ENCODE measurements at places on chromosomes 6 and 20. TPM values are rescaled to one million over a fixed set of nuclear protein-coding genes. Genes with fewer than 3 reads are reported as not detected.

GRCh38 chr6:93900142-93900541 lies 480.8 kb upstream of the EPHA7 start:
- DNase-seq: no peak

DNA sequence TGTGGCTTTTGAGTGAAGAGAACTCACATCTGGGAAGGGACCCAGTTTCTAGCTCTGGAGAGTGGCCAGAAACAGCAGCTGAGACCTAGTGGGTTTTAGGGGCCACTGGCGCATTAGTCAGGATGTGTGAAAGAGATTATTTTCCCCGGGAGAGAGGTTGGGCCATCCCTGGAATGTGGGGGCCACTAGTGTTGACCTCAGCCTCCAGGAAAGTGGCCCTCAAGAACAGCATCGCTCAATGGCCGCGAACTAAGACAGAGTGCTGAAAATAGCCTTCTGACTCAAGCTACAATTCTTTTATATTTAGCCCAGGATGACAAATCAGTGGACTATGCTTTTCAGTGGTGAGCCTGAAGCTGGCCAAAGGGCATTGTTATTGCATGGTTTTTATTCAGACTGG lies 210.4 kb upstream of the RNF24 start:
- DNase-seq: no peak

GRCh38 chr6:5497896-5498578 lies 236.7 kb downstream of the FARS2 start:
- no peak for DNase-seq

The IRF4 gene
- polyA plus RNA-seq: 0.77 TPM

DNA sequence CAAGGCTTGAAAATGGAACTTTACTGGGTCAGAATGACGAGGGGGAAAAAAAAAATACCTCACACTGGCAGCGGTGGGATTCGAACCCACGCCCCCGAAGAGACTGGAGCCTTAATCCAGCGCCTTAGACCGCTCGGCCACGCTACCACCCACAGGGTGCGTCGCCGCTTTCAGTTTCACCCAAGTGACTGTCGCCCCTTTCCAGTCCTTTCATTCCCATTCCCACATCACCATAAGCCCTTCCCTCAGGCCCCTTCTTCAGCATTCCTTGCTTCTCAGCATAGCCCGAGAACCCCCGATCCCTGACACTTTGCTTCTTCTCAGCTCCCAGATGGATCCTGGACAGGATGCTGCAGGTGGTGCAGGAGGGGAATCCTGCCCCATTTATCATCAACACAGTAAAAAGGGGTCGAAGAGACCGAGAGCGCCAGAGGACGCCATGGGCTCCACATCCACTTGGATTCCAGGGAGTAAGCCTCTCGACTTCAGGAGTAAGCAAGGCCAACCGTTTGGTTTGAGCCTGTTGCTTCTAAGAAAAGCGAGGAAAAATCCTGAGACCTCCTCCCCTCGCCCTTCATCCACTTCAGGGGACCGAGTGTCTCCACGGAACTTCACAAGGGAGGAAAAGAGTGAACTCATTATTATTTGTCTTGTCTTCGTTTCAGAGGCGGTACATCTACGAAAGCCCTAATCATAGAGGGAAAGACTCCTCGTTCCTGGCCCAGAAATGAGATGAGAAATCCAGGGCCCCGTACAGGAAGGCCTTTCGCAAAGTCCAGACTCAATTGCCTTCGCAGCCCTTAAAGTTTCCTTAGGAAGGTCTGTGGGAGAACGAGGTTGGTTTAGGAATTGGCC lies 20.0 kb upstream of the TRIM27 start:
- DNase-seq: peak; percentile 75

The ARMC2 gene
- 1.6 TPM for polyA plus RNA-seq

DNA sequence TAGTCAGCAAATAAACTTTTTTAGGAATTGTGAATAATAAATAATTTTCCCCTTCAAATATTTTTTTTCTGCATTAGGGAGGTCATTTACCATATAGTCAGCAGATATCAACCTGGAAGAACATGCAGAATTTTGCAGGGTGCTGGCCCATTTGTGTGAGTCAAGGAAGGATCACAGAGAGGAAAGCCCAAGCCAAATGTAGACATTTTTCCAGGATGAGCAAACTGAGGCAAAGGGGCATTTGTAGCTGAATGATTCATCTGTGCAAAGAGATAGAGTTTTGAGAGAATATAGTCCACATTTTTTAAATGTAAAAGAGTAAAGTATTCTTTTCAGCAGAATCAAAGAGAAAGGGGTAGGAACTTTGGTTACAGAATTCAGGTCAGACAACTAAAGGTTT lies 555.5 kb upstream of the MARCKS start:
- no peak for DNase-seq

DNA sequence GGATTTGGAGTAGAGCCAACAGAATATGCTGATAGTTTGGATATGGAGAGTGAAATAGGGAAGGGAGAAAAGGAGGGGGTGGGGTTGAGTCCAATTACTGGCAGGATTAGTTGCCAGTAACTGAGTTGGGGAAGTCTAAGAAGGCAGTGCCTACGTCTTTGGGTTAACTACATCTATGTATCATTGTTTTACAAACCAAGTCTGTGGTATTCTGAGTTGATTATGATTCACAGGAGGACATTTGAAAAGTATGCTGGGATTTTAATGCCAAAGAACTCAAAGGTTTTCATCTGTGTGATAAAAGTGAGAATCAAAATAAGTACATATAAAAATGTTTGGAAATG lies 14.7 kb downstream of the DSE start:
- no peak for DNase-seq

- no peak for DNase-seq
Observed at GRCh38 chr6:87738000-87738399, 36.0 kb upstream of the AKIRIN2 start.

The HTR1E gene
- polyA plus RNA-seq: 0.09 TPM

The BFSP1 gene
- 1.5 TPM for polyA plus RNA-seq

DNA sequence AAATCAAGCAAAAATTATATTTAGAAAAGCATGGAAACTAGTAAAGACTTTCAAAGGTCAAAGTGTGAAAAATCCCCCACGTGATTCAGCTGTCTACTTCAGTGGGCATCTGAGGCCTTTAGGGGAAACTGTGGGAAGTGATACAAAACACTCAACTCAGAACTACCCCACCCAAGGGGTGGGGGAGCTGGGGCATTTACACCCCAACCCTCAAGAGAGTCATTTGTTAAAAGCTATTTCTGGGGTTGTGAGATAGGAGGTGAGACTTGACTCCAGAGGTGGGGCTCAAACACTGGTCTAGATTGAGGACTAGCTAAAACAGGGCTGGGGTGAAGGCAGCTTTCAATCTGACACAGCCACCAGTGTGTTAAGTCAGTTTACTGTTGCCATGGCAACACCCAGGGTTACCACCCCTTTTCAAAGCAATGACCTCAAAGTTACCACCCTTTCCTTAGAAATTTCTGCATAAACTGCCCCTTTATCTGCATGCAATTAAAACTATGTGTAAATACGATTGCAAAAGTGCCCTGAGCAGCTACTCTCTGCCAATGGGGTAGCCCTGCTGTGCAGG lies 9.9 kb upstream of the GTSF1L start:
- DNase-seq: no peak

DNA sequence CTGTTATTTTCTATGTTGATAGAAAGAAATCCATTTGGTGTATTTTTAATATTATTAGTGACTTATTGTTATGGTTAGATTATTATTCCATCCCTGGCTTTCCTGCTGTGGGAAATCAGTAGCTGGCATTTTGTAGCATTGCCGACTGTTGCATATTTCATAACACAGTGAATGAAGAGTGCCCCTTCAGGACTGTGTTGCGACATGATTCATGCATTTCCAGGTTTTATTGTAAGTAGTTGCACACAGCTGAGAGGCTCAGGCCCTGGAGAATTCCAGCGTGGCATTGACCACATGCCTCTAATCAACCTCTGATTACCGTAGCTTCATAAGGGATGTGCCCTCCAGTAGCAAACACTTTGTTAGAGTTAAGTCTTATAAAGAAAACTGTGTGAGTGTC lies 263.9 kb downstream of the FARS2 start:
- no peak for DNase-seq

- DNase-seq: no peak
Observed at GRCh38 chr6:5034328-5034727, 30.5 kb upstream of the RPP40 start.

DNA sequence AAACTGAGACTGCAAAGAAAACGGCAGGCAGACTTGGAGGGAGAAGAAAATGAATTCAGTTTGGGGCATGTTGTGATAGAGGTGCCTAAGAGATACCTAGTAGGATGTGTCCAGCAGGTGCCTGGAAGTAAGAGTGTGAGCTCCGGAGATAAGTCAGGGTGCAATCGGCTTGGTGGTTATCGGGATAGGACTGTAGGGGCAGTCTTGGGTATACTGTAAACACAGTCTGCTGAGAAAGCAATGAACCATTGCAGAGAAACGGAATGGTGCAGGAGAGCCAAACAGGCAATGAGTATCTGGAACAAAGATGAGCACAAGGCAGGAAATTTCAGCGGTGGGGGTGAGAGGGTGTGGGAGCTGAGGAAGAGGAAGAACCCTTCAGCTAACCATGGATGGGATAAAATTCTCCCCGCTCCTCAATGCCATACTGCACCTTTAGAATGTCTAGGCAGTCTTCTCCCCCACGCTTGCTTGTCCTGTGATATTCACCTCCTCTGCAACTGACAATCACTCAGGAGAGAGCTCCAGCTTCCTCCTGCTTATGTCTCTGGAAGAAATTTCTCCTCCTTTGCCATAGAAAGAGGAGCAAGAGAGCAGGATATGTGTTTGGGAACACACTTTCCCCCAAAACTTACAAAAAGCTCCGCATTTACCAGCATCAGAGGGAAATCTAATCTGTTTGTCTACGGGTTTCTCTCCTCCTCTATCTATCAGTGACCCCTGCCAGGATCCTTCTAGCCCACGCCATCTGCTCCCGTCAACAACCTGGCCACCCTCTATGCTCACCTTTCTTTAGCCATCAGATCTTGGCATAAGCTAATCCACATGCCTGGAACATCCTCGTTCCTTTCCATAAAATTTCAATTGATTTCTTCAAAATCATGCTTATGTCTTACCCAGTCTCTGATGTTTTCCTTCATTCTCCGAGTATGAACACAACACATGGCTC lies 381.7 kb upstream of the JARID2 start:
- no peak for DNase-seq
